ENCODE measurements at places on chromosomes 11 and 22. TPM values are rescaled to one million over a fixed set of nuclear protein-coding genes. Genes with fewer than 3 reads are reported as not detected.

PRR5L gene
- 29.8 TPM for total RNA-seq

C11orf52 gene
- 3.5 TPM for total RNA-seq

GRIA4 gene
- not detected for total RNA-seq

INTS4 gene
- 27.3 TPM for total RNA-seq

TRIM21 gene
- 11.6 TPM for total RNA-seq

MS4A18 gene
- total RNA-seq: not detected

BRD1 gene
- 24.4 TPM for total RNA-seq

NAALADL1 gene
- total RNA-seq: 40.7 TPM

HBE1 gene
- total RNA-seq: not detected

OR51B4 gene
- not detected for total RNA-seq

SLC43A3 gene
- total RNA-seq: 23.2 TPM

TRIM49 gene
- total RNA-seq: not detected

SYT9 gene
- total RNA-seq: not detected

INPP5J gene
- total RNA-seq: 0.13 TPM

CCDC86 gene
- 10.7 TPM for total RNA-seq

CCDC15 gene
- 0.97 TPM for total RNA-seq

KRTAP5-1 gene
- not detected for total RNA-seq

PIK3IP1 gene
- 16.1 TPM for total RNA-seq

GRM5 gene
- total RNA-seq: not detected

NPAS4 gene
- not detected for total RNA-seq

MAPK8IP1 gene
- total RNA-seq: 8.1 TPM

SMTNL1 gene
- not detected for total RNA-seq
